Mesenteric fat pad (tissue), 1 donor: ENCODE measurements at places on chromosomes 6 and 20. TPM values are rescaled to one million over a fixed set of nuclear protein-coding genes. Genes with fewer than 3 reads are reported as not detected.

Gene STK38
- 31.2 TPM for total RNA-seq

Gene TCF19
- total RNA-seq, result 2.1 TPM

Gene CASS4
- total RNA-seq, result 3.1 TPM

Gene EFCAB8
- total RNA-seq, result 0.39 TPM

Gene UNC93A
- not detected for total RNA-seq

Gene HTR1E
- not detected for total RNA-seq

Gene PI16
- total RNA-seq, result 22.5 TPM

Gene UBE2J1
- 40.4 TPM for total RNA-seq

Gene FAXC
- not detected for total RNA-seq

- DNase-seq, result no peak
Measured at GRCh38 chr20:2595076-2595475, 57.4 kb upstream of the NOP56 start.

DNA sequence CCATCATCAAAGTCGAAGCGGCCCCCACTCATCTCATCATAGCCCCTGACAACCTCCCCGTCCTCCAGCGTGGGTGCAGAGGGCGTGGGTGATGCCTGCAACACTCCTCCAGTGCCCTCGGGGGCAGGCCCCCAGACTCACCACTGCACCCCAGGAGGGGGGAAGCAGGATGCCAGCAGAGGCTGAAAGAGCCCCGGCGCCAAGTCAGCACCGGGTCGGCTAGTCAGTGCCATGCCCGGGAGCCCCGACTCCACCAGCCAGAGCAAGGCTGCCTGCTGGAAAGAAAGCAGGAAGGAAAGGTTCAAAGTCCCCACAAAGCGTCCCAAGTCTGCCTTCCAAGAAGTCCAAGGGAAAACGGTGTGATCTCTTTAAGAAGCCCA, 324 bp downstream of the JPH2 start:
- DNase-seq, result no peak

DNA sequence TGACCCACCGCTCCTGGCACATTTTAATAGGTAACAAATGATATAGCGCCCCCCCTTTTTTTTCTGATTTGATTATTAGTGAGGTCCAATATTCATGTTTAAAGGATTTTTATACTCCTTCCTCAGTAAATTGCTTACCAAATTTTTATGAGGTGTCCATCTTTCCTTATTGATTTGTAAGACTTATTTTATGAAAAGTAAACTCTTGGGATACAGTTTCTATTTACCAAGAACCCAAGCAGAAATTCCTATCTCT, 25.1 kb downstream of the TRIM27 start:
- no peak for DNase-seq

DNA sequence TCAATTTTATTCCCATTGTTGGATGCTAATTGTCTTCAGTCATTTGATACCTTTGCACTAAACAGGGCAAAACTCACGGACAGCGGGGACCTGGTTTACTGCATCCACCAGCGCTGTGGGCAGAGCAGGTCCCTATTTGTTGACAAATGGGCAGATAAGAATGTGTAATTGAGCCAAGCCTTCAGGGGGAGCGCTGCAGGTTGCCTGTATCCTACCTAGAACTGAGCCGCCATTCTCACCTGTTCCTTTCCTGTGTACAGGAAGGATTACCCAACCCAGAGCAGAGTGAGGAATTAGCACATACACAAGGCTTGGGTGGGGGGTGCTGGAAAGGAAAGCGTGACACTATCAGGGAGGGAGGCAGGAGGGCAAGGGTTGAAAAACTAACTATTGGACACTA, 89.1 kb upstream of the FOXA2 start:
- DNase-seq, result no peak

GRCh38 chr6:113182370-113183141, 674.6 kb upstream of the MARCKS start:
- DNase-seq, result no peak

DNA sequence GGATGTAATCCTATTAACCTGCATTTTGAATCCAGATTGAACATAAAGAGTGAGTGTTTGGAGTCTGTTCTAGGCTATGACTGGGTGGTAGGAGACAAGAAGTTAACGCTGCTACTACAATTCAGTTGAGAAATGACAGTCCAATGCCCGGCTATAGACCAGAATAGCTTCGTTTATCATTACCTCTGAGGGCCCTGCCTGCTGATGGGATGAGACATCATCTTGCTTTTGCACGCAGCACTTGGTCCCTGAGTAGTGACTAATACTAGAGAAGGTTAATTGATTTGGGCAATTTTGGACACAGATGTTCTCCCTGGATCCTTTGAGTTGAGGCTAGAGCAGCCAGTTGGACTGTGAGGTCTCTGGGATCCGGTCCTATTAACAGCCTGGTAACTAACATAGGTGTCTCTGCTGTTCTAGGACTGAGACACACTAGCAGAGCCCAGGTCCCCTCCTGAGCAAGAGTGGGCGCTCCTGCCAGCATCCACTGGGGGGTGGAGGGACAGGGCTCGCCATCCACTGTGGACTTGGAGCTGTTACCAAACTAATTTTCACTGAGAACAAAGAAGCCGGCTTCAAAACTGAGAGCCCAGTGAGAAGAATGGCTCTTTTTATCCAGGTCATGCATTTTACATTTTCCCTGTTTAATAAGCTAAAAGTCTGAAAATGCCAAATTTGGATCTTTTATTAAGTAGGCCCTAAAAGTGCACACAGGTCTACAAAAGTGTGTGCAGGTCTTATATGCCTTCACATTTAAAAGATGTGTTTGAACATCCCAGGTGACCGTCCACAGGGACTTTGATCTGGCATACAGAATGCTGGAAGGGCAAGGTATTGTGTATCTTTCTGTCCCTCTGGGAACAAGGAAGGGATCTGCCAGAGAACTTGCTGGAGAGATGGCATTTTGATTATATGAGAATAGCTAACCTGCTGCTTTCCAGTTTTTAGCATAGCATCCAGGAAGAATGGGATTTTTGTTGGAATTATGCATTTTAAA, 212.5 kb downstream of the CDH4 start:
- DNase-seq, result no peak

- no peak for DNase-seq
Measured at GRCh38 chr6:146544616-146545182, 1.1 kb downstream of the RAB32 start.

DNA sequence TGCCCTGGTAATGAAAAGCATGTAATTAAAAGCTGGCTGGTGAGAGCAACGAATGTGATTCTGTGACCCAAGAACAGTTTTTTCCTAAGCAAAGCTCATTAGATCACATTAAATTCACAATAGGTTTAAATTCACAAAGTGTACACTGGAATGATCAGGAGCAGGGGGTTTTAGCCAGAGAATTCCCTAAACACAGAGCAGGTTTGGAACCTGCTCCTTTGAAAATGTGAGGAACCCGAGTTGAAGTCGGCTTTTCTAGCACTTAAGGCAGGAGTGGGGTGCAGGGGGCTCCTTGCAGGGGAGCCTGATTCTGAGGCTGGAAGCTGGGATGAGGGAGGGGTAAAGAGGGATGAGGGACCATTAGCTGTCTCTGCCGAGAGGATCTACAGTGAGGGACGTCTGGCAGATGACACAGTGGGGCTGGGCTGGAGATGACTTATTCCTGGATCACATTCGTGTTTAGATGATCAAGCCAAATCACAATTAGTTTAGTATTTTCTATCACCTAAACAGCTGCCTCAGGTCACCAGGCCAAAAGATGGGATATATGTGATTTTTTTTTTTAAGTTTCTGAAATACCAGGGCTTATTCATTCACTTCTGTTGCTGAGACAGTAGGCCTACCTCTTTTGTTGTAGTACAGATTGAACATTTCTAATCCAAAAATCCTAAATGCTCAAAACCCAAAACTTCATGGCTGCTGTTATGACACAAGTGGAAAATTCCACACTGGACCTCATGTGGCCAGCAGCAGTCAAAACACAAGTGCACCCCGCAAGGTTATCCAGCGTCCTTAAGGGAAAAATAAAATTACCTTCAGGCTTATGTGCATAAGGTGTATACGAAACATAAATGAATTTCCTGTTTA, 93.1 kb upstream of the HIVEP1 start:
- no peak for DNase-seq
